ENCODE measurements at places on chromosomes 6 and 20. TPM values are rescaled to one million over a fixed set of nuclear protein-coding genes. Genes with fewer than 3 reads are reported as not detected.

MYBL2 gene
- 29.8 TPM for total RNA-seq

HLA-B gene
- 69.1 TPM for total RNA-seq

ALDH8A1 gene
- total RNA-seq, result 0.10 TPM

FRS3 gene
- total RNA-seq, result not detected

POU3F2 gene
- 0.30 TPM for total RNA-seq

MOG gene
- total RNA-seq, result not detected

- DNase-seq, result no peak
These were observed 480.7 kb downstream of the CD83 start for GRCh38 chr6:14598017-14598864.

DNA sequence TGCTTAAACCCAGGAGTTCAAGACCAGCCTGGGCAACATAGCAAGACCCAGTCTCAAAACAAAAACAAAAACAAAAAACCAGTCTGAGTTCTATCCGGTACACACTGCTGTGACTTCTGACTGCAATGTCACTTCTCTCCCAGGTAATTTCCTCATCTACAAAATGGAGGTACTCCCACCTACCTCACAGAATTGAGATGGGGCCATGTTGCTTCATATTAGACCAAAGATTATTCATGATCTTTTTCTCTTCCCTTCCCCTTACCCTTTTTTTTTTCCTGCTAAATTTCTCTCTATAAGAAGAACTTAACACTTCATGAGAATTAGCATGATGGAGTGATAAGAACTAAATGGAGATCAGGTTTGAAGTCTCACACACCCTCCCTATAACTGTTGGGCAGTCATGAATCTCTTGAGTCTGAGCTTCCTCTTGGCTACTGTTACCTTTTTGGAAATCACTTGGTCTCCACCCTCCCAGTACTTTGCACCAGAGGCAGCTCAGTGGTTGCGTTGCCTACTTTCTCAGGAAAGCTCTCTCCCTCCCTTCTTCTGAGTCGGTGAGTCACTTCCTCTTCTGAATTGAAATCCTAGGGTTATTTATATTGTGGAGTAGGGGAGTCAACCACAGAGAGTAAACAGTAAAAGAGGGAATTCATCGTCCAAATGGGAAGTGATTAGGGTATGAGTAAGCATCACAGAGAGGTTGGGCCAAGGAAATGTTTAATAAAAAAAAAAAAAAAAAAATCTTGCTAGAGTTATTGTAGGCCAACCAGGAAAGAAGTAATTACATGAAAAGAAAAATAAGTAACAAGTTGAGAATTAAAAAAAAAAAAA lies 59.9 kb upstream of the MAP7 start:
- peak; percentile 90 for DNase-seq

- no peak for DNase-seq
These were observed 311.4 kb downstream of the TAF4 start for GRCh38 chr20:61753987-61754956.

- no peak for DNase-seq
These were observed 1110.3 kb upstream of the MAP3K7 start for GRCh38 chr6:91697010-91697695.

DNA sequence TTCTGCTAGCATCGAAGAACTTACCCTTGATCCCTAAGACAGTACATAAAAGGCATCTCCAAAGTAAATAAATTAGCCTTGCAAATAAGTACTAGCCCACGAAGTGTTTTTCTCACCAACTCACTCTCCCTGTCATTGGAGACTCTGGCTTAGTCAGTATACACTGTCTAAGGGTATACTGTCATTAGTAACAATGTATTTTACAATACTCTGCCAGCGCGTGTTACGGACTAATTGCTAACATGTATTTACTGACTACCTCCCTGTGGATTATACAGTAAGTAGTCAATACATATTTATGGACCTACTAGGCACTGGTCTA lies 72.1 kb downstream of the NFATC2 start:
- no peak for DNase-seq

DNA sequence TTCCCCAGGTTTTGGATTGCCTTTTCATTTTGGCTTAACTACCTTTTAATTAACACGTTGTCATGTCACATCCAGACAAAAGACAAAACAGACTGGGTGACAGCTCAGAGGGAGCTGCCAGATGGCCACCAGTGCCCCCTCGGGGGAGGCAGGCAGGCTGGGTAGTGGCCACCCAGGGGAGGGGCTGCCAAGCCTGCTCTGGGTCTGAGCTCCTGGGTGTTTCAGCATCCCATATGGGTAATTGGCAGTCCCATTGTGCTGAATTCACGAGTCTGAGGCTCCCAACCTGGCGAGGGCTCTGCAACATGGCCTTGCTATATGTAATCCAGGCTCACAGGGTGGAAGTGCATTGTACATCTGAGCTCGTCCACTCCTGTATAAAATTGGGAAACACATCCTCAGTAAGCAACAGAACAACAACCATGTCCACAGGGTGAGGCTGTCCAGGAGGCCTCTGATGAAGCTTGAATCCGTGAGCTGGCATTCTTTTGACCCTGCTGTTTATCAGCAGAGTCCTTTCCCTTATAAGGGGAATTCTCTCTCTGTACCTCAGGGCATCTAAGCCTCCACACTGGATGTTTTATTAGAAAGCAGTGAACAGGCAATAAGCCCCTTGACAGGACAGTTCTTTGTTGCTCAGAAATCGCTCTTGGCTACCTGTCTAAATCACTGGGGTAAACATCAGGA lies 111.7 kb upstream of the SLC22A23 start:
- DNase-seq, result no peak

- peak; percentile 38 for DNase-seq
These were observed 201.0 kb upstream of the CEP162 start for GRCh38 chr6:84428300-84428907.

GRCh38 chr6:107716688-107717089 lies 107.4 kb downstream of the SCML4 start:
- DNase-seq, result peak; percentile 28

GRCh38 chr6:89932245-89932802 lies 38.1 kb downstream of the GJA10 start:
- DNase-seq, result no peak

DNA sequence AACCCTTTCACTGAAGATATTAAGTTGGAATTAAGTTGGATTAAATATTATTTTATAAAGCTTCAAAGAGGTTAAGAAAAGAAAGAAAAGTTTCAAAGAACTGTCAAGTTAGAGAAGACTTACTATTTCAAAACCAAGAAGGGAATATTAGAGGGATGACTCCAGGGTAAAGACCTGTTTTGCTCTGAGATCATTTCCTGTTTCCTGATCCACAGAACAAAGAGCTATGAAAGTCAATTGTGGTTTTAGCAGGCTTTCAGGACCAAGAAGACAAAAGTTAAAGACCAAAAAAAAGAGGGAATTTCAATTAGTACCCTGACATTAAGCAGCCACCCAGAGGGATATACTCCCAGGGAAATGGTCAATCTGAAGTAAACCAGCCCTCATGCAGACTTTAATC lies 19.4 kb downstream of the ESF1 start:
- DNase-seq, result no peak

DNA sequence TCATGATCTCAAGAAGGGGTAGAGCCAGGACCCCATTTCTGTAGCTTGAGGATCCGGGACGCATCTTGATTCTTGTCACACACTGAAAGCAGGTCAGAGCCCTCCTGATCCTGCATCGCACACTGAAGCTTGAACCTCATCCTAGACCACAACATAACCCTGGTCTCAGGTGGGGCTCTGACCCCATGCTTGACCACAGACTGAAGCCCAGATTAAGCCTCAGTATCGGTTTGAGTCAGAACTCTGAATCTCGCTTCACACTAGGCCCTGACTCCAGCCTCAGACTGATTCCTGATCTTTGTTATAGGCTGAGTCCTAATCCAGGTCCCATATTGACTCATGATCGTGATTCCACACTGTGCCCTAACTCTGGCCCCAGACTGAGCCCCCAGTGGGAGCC lies 8.5 kb upstream of the RSPO4 start:
- no peak for DNase-seq

DNA sequence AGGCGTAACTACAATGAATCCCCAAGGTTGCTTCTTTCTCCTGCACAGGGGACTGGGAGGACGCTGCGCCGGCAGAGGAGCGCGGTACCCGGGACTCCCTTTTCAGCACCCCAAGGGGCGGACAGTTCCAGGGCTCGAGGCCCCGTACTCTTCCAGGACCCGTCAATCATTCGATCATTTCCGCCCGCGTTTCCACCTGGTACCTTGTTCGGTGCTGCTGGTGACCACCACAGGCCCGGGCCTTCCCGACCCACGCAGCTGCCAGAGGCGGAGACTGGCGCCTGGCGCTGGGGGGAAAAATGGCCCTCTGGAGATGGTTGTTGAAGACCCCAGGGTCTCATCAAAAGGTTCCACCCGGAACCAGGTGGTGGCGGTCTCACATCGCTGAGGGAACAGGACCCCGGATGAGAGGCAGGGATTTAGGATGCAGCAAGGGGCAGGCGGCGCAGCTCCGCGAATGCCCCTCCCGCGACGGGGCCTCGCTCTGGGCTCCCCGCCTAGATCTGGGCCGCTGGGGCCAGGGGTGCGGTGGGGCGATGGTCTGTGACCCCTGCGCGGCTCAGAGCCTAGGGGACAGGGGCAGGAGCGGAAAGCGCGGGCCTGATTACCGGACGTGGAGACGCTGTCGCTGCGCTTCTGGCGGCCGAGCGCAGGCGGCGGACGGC lies 744 bp downstream of the VSX1 start:
- no peak for DNase-seq

All from MG63 (cell line).